ENCODE measurements at places on chromosomes 7 and 10. TPM values are rescaled to one million over a fixed set of nuclear protein-coding genes. Genes with fewer than 3 reads are reported as not detected.

DNA sequence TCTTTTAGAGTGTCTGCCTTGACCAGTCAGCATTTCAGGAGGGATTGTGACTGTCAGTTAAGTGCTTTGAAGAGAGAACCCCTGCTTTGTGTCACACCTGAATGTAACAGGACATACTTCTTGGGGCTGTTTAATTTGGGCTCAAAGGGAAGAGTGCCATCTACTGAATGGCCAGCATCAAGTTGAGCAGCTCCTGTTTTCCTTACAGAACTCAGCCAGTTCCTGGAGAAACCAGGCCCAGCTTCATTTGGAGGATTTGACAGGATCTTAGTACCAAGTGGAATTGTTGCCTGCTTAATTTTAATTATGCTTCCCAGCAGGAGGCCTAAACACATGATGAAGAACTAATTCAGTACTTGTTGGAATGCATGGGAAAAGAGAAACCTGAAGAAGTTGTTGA lies 8.3 kb downstream of the ADD3 start:
- DNase-seq, result no peak

DNA sequence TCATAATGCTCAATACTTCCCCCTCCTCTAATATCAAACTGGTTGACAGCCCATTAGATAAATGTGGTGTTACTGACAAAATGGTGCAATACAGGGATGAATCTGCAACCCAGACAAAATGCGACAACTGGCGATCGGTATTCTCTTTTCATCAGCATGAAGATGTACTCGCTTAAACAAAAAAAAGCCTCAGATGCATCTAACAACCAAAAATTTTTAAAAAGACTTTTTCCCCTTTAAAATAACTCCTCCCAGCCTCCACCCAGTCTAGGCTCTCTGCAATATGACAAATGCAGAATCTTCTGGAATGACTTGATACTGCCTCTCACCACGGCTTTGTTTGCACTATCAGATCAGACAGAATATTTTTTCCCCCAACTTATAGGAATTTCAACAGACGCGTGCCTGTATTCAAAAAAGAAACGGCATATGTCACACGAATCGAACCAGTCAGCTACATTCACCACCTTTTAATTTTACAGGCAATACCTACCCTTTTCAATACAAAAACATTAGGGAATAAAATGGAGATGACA lies 1.2 kb downstream of the YWHAG start:
- DNase-seq, result no peak

DNA sequence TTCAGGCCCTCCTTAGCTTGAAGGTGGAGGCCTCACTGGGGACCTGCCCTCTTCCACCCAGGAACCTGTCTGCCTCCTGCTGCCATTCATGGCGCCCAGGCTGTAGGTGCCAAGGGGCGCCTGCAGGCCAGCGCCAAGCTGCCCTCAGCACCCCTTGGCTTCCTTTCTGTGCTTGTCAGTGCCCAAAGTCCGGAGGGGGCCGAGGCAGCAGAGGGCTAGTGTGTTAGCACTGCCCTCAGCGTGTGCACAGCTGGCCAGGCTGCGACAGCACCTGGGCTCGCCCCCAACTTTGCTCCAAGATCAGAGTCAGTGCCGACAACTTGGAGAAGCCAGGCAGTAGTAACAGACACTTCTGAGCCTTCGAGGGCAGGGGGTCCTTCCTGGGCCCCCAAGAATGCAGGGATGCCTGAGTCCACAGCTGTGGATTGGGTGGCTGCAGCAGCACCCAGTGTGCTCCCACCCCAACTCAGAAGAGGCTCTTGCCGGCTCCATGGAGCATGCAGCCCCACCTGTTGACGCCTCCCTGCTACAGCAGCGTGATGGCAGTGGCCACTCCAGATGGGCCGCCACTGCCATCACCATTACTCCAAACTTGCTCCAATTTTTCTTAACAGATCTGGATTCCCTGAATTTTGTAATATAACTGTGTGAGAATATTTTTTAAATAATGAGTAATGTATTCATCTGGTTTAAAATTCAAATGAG lies 41.7 kb downstream of the CACUL1 start:
- no peak for DNase-seq

DNA sequence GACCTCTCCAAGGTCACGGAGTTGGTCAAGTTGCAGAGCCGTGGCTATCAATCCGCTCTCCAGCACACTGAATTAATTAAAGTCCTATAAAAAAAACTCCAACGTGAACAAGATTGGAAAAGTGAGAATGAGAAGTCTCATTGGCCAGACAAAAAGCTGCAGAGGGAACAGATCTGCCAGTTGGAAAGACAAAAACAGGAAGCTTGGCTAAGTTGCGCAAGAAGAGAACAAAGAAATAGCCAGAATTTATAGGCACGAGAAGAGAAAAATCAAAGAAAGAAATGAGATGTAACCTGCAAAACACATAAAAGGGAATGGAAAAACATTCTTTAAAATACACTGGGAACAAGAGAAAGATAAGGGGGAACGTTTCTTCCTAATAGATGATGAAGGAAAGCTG lies 45.7 kb upstream of the CRTAC1 start:
- no peak for DNase-seq

- DNase-seq, result no peak
These were observed 140.2 kb upstream of the CHST15 start for GRCh38 chr10:124233546-124234138.

- no peak for DNase-seq
These were observed 122.4 kb downstream of the CTTNBP2 start for GRCh38 chr7:117750612-117751563.

Gene SPOCK2
- 51.9 TPM for total RNA-seq

DNA sequence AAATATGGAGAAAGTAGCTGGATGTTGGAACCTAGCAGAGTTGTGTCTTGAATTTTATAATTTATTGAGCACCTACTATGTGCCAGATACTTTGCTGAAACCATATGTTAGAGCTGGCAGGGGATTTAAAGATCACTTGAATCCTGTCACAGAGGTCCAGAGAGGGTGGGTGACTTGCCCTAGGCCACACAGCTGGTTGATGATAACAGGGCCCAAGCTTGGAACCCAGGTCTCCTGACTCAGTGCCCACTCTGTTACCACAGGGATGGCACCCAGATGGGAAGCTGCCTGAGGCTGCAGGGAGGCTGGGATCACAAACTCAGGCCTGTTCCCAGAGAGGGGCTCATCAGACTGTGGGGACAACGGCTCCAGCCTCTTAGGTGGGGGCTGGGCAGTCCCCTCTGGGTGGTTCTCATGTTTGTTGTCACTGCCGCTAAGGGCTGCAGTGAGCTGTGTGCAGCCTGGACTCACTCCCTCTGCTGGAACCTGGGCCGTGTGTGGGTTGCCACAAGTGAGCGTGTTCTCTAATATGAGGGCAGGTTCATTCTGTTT lies 18.6 kb downstream of the GOLGA7B start:
- no peak for DNase-seq

DNA sequence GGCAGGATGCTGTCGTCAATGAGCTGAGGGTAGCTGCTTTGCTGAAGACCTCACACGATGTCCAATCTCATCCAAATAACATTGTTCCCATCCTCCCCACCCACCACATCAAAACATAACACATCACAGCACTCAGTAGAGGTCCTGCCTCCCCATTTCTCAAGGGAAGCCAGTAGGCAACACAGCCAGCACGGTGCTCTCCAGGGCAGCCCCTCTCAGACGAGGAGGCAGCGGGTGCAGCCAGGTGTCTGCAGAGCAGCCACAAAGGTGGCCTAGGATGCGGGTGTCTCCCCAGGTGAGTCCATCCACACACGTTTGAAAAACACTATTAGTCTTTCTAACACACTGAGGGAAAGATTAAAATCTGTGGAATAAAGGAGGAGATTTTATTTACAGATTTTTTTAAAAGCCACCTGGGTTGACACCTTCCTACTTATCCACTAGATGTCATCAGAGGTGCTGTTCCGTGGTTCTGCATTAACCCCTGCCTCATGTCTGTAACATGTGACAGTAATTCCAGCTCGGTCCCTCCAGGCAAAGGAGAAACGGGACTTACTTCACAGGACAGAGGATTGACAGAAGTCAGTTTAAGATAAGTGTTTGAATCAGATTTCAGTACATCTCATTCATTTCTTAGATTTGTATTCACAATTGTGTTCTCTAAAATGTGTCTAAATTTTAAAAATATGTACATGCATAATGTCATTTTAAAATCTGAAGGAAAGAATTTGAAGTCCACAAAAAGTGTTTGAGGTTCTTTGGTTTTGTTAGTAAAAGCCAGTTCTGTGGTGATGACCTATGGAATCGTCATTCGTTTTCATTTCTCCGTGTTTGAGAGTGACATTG lies 68.0 kb downstream of the LANCL2 start:
- DNase-seq, result no peak

Gene DDX21
- 80.4 TPM for total RNA-seq

DNA sequence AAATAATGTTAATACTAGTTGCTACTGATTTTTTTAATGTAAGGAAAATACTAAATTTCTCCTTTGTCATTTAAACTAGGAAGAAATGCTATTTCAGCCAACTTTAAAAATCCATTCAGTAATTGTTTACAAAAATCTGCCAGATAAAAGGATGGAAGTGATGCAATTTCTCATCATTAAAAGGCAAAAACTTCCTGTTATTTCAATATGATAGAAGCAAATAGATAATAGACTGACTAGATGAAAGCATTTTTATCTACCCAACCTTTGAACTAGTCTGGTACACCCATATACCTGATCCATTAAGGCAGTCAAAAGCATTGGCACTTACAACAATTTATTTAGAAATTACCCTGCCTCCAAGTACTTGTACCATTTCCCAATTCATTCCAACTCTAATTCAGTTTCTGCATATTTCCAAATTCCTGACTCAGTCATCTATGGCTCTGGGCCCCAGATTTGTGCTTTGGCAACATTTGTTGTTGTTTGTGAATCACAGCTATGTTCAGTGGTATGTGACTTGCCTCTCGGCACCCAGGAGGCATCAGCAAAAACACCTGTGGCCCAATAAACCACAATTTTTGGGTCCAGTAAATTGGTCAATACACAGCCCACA lies 482.6 kb upstream of the SEMA3A start:
- no peak for DNase-seq

GRCh38 chr7:156475666-156476065 lies 164.9 kb upstream of the RNF32 start:
- no peak for DNase-seq

DNA sequence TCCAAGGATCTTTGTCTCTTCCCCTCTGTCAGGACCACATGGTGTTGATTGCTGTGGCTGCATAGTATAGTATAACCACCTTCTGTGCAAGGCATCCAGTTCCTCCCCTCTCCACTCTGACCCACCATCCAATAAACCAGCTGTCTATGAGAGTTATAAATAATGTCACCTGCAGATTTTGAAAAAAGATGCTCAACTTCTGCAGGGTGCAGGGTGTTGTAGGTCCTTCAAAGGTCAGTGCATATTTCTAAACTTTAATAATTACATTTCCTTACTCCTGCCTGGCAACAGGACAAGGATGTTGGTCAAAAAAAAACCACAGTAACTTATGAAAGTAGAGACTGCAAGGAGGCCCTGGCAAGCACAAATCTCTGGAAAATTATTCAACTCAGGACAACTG lies 166.2 kb downstream of the PKD1L1 start:
- no peak for DNase-seq

GRCh38 chr10:10128387-10128786 lies 889.3 kb upstream of the CELF2 start:
- DNase-seq, result no peak

Gene PDK4
- not detected for total RNA-seq

Gene FAM3C
- 96.0 TPM for total RNA-seq

Gene BAMBI
- total RNA-seq, result 1.0 TPM

- no peak for DNase-seq
These were observed 64.8 kb upstream of the MEOX2 start for GRCh38 chr7:15751191-15751701.

DNA sequence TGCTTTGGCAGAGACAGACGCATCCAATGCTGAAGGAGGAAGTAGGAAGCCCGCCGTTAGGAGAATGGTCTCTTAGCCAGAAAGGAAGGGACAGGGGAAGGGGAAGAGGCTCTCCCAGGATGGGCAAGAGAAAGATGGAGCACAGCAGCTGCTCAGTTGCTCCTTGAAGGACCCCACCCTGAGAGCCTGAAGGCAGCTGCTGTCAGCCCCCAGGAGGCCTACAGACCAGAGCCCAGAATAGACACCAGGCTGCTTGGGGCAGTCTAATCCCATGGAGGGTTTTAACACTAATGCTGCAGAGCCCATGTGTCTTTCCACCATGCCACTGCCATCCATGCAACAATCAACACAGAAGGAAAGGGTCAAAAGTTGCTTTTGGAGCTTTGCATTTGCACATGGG lies 3.5 kb upstream of the C7orf33 start:
- DNase-seq, result no peak

DNA sequence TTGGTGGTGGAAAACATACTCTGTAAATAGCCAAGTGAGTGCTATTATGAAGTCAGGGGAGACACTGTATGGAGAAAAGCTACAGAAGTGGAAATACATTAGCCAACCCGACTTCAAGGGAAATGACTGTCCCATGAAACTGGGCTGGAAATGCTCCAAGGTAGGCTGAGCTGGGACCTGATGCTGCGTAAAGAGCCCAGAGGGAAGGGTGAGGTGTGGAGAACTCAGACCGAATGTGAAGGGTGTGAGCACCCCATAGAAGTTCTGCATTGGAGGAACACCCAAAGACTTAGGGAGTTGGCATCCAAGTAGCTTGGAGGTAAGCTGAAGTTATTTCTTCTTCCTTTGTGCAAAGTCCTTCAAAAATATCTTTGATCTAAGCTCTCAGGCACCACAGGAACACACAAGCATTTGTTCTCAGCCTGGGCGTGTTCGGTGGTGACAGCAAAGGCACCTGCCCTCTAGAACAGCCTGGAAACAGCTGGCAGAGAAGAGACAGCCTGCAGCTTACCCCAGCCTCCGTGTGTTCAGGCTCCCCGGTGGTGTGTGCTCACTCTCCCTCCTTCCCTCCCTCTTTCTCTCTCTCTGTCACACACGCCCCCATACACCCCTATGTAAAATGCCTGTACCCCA lies 19.1 kb upstream of the GJD4 start:
- DNase-seq, result no peak

- no peak for DNase-seq
These were observed 163.5 kb downstream of the MBL2 start for GRCh38 chr10:52609071-52609470.

Gene SPDYE6
- total RNA-seq, result not detected

GRCh38 chr7:3955751-3956696 lies 655.0 kb downstream of the SDK1 start:
- DNase-seq, result no peak

Gene CCDC146
- 8.3 TPM for total RNA-seq

- DNase-seq, result no peak
These were observed 58.4 kb downstream of the PTPRZ1 start for GRCh38 chr7:121931149-121931902.

- no peak for DNase-seq
These were observed 14.2 kb upstream of the GTF2IRD1 start for GRCh38 chr7:74439541-74439940.

GRCh38 chr10:4543938-4544533 lies 282.0 kb upstream of the AKR1E2 start:
- no peak for DNase-seq

DNA sequence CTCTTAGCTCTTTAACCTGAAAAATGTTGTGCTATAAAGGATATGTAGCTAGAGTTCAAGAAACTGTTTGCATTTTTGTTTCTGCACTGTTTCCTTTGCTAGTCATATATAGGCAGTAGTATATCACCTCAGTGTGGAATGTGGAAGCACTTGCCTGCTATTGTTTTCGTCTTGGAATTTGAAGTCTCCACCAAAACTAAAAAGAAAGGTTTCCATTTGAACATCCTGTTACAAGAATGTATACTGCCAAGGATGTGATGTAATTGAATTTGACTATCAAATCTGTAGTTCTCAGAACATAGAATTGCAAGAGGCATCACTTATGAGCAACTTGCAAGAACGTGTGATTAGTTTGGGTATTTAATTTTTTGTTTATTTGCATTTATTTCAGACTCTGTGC lies 51.1 kb upstream of the MEOX2 start:
- DNase-seq, result no peak
